Mammary epithelial cell (primary cell): ENCODE measurements at places on chromosomes 6 and 20.
A peak's percentile ranks its signal among the peaks of the same experiment; 100 is the strongest.

DNA sequence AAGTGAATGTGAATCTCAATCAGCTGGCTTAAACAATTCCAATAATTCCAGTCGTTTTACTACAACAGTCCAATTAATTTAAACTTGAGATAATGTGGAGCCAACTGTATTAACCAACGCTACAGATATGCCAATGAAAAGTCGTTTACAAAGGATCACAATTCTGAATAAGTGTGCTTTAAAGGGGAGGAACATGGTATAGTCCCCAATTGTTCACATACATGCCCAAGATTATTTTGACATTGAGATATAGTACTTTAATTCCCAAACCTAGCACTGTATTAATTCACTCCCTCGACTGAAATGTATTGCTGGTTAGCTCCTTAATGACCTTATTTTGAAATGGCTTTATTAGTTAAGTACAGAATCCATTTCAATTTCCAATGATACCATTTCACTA, 2.5 kb downstream of the AKIRIN2 start:
- no peak for DNase-seq

GRCh38 chr6:57313009-57313408, 4.4 kb upstream of the PRIM2 start:
- no peak for DNase-seq

DNA sequence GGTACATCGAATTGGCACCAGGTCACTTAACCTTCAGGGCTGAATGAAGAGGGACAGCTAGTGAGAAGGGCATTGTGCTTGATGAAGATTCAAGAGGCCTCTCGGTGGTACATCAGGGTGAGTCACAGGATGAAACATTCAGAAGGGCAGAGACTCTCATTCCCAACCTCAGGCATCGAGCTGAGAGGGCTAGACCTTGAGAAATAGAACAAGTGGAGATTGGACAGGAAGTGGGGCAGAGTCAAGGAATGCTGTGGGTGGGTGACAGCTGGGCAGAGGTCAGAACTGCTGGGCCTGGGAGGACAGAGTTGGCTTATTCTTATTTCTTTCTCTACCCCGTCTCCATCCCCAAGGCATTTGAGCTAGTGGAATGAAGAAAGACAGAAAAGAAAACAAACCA, 126.0 kb downstream of the SCML4 start:
- DNase-seq, result peak; percentile 64

DNA sequence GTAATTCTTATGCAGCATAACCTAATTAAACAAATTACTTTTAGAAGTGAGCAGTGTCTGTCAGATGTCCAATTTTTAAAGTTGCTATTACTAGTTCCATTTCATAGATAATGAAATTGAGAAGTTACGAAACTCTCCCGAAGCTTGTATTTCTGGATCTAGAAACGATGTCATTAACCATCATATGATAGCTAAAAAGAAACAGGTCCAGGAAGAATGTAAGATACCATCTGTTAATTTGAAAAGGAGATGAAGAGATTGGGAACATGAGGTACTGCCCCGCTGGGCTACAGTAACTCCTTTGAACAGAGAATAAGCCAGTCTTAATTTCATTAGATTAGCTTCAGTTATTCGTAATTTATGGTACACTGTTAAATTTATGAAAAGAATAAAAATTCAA, 47.5 kb upstream of the TMX4 start:
- no peak for DNase-seq

DNA sequence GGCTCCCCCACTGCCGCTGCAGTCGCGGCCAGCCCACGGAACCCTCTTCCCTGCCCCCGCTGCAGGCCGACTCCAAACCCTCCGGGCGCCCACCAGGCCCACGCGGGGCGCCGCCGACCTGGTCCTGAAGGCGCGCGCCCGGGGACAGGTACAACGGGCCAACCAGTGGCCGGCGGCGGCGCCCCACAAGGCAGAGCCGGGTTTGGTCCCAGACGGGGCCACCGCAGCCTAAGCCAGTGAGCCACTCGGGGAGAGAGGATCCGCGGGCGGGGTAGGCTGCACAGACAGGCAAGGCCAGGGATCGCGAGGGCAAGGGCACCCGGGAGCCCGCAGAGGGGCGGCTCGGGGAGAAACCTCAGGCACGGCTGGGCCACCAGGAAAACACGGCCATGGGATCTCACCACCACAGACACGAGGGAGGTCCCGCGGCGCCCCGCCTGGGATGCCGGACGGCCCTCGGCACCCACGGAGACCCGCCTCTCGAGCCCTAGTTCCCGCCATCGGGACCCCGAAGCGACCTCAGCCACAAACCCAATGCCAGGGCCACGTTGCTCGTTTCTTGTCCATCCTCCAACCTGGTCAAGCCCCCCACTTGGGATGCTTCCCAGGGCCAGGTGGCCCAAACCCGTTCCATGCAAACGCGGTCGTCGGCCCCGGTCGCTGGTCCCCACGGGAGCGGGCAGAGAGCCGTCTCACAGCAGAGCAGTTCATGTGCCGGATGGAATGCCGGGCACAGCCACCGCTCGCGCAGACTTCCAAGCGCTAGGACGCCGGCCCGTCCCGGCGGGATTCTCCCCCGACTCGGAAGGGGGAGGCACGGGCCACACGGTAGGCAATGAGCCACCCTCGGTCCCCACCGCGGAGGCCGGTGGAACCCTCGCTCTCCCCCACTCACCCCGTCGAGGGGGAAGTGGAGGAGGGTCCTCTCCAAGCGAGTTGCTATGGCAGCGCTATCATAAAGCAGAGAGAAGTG, 1956.6 kb upstream of the DEFB115 start:
- no peak for DNase-seq

DNA sequence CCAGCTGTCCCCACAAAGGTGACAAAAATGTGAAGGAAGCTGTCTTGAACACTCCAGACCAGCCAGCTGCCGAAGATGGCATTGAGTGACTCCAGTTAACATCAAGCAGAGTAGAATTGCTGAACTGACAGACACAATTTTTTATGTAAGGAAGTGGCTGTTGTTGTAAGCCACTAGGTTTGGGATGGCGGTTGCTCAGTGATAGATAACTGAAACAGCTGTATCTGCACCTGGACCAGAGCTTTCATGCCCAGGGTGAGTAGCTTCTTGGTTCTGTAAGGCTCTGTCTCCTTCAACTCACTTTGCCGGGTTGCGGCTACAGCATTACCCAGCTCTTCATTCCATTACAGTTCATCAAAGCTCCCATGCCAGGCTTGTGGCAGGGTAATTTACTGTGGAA, 49.7 kb upstream of the DDR1 start:
- DNase-seq, result no peak

- peak; percentile 92 for DNase-seq
Measured at GRCh38 chr6:10266061-10266460, 148.8 kb downstream of the TFAP2A start.

- no peak for DNase-seq
Measured at GRCh38 chr6:128209771-128210170, 308.9 kb upstream of the THEMIS start.

DNA sequence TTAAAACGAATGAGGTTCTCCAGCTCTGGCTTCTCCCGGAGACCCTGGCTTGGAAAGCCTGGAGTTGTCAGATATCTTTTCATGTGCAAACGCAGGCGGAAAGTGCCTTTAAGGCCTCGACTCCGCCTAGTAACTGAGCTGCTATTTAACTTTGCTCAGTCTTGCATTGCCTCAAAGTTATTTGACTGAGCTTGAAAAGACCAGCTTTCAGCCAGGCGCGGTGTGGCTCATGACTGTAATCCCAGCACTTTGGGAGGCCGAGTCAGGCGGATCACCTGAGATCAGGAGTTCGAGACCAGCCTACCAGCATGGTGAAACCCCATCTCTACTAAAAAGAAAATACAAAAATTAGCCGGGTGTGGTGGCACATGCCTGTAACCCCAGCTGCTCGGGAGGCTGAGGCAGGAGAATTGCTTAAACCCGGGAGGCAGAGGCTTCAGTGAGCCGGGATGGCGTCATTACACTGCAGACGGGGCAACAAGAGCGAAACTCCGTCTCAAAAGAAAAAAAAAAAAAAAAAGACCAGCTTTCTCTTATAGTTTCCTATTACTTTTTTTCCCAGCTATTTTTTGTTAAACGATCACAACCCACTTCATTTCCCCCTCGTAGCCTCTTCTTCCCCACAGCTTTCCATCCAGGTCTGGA, 1.9 kb downstream of the GCNT2 start:
- no peak for DNase-seq

DNA sequence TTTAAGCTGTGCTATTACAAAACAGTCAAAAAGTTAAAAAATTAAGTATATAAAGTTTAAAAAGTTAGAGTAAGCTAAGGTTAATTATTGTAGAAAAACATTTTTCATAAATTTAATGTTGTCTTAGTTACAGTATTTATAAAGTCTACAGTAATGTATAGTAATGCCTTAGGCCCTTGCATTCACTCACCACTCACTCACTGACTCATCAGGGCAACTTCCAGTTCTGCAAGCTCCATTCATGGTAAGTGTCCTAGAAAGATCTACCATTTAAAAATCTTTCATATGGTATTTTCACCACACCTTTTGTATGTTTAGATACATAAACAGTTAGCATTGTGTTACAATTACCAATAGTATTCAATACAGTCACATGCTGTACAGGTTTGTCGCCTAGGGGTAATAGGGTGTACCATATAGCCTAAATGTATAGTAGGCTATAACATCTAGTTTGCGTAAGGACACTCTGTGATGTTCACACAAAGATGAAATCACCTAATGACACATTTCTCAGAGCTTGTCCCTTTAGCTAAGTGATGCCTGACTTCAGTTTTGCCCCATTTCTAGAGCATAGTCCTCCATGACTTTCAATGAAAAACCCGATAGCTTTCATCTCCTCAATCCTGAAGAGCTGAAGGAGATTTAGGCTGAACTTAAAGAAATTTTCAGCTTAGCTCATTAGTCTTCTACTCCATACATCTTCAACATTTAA, 14.9 kb upstream of the HLA-DRA start:
- peak; percentile 62 for DNase-seq

DNA sequence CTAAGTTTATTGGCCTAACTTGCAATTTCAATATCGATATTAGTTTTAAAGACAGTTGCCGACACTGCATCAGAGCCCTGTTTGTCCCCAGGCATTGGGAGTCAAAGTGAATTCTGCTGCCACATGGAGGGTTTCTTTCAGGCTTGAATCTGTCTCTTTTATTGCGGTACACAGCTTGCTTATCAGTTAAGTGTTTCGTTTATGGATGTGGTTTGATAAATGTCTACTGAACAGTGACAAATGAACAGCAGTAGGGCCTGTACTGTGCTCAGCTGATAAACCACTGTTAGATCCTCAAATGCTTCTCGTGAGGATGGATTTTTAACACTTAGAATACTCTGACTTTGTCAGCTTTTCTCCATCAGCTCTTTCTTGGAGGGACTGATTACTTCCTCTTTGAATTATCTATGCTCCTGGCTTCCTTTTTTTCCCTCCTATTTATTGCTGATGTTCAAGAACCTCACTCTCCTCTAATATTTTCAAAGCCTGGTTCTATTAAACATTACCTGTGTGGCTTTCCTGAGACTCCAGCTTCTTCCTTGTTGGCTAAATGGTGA, 240.8 kb downstream of the PLCB1 start:
- no peak for DNase-seq

GRCh38 chr20:6416371-6416770, 293.5 kb upstream of the FERMT1 start:
- DNase-seq, result no peak

DNA sequence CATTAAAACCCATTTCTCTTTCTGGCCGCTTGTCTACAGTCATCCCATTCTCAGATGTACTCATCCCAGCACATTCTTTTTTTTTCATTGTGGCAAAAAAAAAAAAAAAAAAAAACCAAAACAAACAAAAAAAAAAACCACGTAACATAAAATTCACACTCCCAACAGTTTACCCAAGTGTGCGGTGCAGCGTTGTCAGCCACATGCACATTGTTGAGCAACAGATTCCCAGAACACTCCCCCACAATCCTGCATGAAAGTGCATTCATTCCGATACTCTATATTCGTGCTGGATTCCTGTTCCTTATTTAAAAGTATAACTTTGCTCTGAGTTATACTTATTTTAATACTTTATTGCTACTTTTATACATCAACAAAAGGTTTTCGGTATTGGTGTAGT, 96.0 kb downstream of the SASH1 start:
- DNase-seq, result no peak

DNA sequence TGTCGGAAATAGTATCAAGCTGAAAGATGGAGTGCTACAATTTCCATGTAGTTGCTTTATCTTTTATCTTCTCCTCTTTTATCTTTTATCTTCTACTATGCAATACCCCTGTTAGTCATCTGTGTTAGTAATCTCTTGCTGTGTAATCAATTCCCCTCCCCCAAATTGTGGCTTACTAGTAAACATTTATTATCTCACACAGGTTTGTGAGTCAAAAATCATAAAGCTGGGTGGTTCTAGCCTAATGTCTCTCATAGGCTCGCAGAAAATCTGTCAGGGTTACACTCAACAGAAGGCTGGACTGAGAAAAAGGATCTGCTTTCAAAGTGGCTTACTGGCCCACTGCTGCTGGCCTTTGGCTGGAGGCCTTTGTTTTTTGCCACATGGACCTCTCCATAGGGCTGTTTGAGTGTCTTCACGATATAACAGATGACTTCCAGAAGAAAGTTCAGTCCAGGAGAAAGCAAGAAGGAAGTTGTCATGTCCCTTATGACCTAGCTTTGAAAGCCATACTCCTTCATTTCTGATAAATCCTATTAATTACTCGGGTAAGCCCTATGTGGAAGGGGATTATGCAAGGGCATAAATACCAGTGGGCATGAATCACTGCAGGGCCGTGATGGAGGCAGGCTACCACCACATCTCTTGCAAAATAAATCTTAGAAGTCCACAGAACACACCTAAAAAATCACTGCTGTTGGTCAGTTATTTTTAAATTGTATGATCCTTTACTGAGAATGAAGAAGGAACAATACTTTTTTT, 24.5 kb upstream of the PTCHD4 start:
- peak; percentile 78 for DNase-seq

- no peak for DNase-seq
Measured at GRCh38 chr6:25928562-25929324, 1.7 kb downstream of the SLC17A2 start.

DNA sequence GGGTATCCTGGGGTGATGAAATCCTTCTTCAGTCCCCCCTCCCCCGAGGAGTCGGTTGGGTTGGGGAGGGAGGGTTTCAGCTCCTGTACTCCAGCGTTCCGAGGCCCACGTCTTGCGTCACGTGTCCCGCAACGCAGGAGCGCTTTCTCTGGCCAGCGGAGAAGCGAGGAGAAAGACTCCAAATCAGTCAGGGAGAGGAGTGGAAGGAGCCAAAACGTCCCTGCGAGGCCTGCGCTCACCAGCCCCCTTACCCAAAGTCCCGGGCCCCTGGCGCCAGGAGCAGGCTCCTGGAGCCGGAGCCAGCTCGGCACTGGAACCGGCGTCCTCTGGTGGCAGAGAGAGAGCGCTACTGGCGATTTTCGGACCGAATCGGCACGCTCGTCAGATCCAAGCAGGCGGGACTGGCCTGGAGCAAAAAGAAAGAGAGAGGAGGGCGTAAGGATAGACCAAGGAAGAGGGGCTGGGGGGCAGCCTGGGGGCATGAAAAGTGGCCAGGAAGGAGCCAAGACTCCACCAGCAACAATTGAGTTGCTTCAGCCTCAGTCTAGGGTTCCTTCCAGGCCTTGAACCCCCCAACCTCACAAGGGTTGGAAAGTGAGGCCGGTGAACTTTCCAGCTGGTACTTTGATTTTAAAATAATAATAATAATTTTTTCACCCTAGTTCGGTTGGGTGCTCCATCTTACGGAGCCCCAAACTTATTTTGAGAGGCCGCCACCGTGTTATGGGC, at the start of gene GNAS:
GNAS (plus strand) TSS at position 174 of the 729 bp plus-strand sequence.
- DNase-seq, result peak; percentile 24
